Lung (tissue), 17 donors: ENCODE measurements at places on chromosomes 4 and X.

GRCh38 chr4:56626963-56627362 lies 54.1 kb downstream of the HOPX start:
- DNase-seq: no peak

DNA sequence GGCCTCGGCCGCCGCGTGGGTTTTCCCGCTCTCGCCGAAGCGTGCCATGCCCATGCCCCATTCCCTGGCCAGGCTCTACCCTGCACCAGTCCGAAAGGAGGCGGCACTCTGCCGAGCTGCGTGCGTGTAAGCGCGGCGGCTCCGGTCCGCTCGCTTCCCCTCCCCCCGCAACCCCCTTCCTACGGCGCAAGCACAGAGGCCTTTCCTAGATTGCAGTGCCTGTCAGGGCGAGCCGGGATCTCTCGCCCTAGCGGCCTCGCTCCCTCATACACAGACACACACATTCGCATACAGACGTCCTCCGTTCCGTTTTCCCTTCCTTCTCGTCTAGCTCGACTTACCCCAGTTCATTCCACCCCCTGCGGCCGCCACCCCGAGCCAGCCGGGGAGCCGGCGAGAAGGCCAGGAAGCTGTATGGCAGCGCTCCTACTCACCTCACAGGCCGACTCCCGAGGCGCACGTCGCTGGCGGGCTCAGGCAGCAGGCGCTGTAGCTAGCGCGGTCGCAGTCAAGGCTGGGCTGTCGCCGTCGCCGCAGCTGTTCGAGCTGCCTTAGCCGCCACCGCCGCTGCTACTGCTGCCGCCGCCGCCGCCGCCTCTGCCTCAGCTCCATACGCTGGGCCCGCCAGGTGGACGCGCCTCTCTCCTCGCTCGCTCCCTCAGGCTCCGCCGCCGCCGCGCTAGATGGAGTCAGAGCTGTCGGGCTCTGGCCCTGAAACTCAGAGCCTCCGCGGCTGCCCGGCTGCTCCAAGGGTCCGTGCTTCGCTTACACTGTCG lies 615 bp downstream of the NEXMIF start:
- DNase-seq: peak; percentile 41

DNA sequence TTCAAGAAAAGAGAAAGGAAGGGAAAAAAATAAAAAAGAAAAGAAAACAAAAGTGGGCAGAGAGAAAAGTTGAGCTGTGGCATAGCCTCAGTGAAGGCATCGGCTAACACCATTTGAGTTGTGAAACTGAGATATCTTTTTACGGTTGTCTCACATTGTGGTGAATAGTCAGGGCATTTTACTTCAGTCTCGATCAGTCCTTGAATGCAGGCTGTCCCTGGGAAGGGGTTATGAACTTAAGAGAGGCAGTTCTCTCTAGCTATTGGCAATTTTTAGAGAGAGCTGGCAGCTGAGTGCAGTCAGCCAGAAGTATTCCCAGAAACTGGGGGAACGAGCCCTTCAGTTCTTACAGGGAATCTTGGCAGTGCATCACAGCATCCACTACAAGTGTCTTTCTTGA lies 93.5 kb upstream of the SLC6A14 start:
- no peak for DNase-seq

DNA sequence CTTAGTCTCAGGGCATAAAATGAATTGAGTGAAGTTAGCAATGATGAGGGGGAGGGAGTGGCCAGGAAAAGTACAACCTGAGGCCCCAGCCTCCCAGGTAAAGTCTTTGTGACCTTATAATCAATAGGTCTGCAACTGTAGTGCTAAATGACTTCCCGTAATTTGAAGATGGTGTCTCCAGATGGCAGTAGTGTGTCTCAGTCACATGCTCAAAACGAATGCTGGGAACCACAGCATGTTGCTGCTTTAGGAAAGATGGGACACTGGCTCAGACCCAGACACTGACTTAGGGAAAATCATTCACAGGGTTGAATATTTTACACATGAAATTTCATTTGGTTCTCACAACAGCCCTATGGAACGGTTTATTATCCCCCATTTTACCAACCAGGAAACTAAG lies 10.3 kb downstream of the SRPX2 start:
- DNase-seq: peak; percentile 66

DNA sequence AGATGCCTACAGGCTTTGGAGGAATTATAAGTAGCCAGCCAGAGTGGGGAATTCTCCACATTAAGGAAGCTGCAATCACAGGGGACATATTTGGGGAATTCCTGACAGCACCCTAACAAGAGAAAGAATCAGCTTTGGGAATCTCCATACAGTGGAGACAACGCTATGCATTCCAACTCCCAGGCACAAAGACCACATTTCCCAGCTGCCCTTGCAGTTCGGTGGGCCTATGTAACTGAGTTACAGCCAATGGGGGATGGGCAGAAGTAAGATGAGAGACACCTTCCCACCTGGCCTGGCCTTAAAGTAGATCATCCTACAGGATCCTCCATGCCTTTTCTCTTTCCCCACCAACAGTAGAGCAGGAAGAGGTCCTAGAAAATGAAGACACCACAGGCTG lies 43.4 kb upstream of the CCKAR start:
- no peak for DNase-seq

GRCh38 chr4:81528979-81529378 lies 57.3 kb upstream of the RASGEF1B start:
- no peak for DNase-seq
